ENCODE measurements at places on chromosomes 1 and 21.

DNA sequence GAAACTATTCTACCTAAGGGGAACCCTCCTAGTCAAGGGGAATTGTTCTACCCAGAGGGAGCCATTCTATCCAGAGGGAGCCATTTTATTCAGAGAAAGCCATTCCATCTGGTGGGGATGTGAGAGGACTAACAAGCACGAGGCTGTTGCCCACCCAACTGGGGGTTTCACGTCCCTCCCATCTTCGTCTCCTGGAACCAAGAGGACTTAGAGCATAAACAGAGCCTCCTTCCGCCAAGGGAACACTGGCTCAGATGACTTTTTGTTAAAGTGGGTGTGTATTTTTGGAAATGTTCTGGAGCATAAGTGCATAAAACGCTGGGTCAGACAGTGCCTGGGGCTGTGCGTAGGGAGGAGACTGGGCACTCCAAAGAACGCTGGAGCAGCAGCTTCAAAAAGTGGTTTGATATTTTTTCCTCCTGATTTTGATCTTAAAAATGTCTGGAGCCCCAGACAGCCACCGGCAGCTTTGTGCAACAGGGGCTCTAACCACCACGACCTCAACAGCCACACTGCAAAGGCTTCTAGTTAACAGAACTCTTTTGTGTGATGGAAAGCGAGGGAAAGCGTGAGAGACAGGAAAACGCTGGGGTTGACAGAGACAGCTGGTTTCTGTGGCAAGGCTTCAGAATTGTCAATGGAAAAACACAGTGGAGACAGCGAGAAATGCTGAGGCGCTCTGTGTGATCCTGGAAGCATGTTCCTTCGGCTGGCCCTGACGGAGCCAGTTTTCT lies 363.6 kb upstream of the CAMK1G start:
- no peak for DNase-seq

DNA sequence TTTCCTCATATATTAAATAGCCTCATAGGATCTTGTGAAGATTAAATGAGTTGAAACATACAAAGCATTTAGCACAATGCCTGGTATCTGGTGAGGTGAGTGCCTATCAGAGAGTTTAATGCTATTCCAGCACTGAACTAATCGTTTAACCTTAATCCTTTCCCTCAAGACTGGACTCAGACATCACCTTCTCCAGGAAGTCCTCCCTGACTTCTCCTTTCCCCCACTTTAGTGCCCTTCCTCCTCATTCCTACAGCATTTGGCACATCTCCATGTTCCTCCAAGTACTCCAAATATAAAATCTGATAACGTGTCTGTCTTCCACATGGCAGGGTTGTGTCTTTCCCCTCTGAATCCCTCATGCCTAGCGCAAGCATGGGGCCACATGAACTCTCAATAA lies 59.8 kb downstream of the ZSCAN20 start:
- no peak for DNase-seq

DNA sequence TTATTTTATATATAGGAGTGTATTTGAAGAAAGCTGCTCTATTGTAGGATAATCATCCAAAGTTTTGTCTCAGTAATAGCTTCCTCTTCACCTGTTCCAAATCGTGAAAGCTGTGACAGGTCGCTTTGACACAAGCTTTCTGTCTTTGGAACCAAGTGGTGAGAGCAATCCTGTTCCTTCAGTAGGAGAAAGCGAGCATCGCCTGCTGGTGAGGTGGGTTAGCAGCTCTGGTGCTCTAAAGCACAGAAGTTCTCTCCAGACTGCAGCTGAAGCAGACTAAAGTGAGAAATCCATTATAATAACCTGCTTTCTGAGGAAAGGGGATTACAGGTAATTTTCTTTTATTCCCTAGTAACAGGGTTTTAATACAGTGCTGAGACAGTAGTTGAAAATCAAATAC lies 803.8 kb downstream of the ADGRL2 start:
- DNase-seq = no peak

- no peak for DNase-seq
Measured at GRCh38 chr1:5718831-5719632, 273.2 kb downstream of the NPHP4 start.

DNA sequence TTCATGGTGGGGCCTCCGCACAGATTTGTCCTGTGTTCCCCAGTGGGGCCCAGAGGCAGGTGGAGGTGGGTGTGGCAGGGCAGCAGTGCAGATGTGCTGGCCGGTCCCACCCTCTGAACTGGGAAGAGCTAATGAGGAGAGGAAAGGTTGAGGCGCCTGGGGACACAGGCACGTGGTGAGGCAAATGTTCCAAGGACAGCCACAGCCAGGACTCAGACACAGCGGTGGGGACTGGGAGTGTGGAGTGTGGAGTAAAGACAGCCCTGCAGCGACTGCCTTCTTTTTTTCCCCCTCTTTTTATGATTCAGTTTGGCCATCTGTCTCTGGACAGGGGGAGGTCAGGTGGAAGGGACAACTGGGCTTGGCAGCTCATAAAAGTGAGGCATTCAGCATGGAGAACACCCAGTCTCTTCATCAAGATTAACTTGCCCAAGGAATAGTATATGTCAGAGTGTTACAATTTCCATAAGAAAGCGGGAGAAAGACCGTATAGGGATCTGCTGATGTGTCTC lies 104.2 kb upstream of the GCLM start:
- DNase-seq = no peak

DNA sequence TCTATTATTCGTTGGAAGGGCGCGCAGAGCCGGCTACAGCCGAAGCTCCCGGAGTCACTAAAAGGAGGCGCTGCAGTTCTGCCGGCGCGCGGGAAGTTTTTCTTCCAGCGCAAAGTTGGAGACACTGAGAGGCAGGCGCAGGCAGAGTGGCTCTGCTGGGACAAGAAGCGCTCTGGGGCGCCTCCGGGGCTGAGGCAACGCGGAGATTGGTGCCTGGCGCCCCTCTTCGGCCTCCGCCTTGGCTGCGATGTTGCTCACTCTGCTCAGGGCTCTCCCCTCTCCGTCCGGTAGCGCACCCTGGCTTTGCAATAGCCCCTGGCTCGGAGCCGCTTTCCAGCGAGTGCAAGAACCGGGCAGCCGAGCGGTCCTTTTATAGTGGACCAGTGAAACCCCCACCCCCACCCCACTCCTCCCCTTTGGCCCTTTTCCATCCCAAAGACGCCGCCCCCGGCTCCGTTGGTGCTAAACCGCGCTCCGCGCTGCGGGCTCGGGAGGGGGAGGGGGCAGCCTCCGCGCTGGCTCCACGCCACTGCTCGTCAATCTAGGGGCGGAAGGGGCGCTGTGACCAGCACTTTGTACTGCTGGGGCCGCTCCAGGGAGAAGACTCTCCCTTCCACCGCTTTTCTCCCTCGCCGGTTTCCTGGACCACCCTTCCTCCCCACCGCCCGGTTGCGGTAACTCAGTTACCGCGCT lies at the start of gene ADAMTS1:
TSS of gene ADAMTS1 (minus strand) at position 344 of the 693 bp plus-strand sequence. CDS start 455 bp downstream, outside the sequence.
- no peak for DNase-seq

GRCh38 chr1:90387805-90388204 lies 329.3 kb downstream of the BARHL2 start:
- DNase-seq = no peak

GRCh38 chr1:44413740-44414139 lies 8.7 kb downstream of the RNF220 start:
- no peak for DNase-seq

- DNase-seq = no peak
Measured at GRCh38 chr1:170367615-170368014, 164.4 kb upstream of the GORAB start.

GRCh38 chr1:168977618-168978017 lies 128.9 kb upstream of the ATP1B1 start:
- DNase-seq = no peak

DNA sequence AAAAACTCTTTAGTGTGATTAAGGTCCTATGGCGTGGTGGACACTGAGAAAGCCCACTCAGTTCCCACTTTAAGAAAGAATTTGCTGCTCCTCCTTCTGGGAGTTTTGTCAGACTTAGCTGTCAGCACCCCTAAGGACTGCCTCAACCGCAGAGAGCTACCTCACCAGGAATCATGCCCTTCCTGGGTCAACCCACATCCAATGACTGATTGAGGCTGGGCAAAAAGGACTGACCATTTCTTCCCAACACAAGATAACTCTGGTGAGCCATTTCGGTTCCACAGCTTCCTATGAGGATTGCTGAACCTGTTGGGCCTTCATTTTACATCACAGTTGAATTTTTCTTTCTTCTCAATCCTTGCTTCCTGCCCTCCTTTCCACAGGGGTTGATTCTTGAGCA lies 197.9 kb downstream of the NCAM2 start:
- DNase-seq = no peak

DNA sequence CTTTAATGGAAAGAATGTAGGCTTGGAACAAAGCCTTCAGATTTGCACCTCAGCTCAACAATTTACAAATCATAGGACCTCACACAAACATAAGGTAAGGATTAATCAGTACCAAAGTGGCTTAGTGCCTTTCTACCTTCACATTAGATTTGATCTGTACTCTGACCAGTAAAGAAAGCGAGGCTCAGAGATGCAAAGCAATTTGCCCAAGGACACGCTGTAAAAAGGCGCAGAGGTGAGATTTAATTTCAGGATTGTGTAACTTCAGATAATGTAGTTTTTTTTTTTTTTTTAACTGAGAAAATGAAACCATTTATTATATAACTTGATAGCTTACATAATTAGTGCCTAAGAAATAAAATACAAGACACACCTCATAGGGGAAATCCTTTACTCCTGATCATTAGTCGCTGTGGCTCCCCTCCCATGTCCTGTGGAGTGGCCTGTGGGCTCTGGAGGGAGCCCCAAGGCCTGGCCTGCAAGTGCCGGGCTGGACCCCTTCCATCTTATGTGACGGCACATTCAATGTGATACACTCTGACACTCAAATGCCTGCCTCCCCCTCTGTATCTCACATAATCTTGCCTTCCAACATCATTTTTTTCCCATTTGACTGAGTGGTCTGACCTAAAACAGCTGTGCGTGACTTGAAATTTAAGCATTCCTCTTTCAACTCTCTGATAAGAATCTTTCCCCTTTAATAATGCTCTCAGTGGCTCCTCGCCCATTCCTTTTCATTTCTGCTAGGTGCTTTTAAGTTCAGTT lies 426.5 kb upstream of the DAB1 start:
- DNase-seq = no peak

DNA sequence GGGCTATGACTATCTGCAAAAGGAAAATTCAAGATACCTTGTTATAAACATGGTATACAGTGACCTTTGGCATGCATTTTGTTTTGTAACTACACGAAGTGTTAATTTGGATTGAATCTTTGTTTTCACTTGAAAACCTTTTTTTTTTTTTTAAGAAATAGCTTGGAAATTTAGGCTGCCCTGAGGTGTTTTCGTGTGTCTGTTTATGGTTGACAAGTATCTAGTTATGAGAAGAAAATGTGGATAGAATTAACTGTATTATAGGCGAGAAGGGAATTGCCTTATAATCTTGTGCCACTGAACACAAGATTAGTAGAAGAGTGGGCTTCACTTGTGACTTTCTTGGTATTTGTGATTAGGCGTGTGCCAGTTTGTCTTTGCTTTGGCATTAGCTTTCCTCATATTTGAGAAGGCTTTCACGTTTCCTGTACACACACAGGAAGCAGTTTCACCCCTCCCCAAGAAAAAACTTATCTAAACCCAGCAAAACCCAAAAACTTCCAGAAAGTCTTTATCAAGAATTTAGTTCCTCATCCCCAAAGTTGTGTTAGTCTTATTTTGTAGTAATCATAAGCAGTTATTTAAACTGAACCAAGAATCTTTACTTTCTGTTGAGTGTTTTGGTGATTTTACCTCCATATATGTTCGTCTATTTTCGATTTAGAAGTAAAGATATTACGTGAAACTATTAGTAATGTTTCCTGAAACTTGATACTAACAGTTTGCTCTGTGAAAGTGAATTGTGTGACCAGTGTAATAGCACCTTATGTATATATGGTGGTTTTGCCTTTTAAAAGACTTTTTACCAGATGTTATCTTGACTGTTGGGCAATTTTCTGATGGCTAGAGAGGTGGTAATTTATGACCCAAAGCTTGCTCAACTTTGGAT lies 3.8 kb downstream of the DYRK1A start:
- DNase-seq = no peak

GRCh38 chr1:84888753-84889152 lies 4.3 kb downstream of the LPAR3 start:
- no peak for DNase-seq

DNA sequence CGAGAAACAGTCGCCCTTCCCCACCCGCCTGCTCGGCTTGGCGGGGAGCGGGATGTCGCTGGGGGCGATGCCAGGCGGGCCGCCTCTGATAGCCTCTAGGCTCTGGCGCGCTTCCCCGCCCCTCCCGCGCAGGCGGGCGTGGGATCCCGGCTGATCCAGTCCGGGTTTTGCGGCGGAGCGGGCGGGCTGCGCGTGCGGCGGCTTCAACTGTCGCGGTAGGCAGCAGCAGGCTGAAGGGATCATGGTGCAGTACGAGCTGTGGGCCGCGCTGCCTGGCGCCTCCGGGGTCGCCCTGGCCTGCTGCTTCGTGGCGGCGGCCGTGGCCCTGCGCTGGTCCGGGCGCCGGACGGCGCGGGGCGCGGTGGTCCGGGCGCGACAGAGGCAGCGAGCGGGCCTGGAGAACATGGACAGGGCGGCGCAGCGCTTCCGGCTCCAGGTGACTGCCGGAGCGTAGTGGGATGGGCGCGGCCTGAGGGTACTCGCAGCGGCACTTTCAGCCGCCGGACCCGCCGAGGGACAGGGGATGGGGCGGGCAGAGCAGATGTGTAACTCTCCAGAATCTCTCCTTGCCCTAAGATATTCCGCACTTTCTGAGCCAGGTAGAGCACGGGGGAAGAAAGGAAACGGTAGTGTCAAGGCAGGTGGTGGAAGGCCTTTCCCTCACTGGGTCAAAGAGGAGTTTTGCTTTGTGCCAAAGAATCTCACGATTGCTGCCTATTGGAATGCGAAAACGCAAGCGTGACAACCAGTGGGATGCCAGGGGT lies at the start of gene FAAH:
TSS of gene FAAH (plus strand) at position 210 of the 764 bp plus-strand sequence. CDS start at position 242, 32 bp downstream.
- no peak for DNase-seq

GRCh38 chr1:31539329-31539728 lies 37.0 kb upstream of the TINAGL1 start:
- no peak for DNase-seq

DNA sequence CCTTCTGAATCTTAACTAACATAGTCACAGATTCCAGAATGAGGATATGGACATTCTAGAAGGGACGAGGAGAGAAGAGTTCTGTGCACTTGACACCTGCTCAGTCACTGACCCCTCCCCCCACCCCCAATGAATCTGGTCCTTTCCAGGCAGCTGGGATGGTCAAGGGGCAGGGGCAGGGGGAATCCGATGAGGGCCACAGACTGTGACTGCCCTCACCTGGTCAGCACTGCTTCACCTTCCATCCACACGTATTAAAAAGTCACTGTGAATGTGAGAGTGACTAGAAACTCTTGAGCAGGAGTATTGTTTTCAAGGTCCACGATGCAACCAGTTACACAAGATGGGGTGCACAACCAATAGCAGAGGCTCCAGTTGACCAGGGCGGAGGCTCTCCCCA lies 9.5 kb upstream of the PRAMEF12 start:
- no peak for DNase-seq

DNA sequence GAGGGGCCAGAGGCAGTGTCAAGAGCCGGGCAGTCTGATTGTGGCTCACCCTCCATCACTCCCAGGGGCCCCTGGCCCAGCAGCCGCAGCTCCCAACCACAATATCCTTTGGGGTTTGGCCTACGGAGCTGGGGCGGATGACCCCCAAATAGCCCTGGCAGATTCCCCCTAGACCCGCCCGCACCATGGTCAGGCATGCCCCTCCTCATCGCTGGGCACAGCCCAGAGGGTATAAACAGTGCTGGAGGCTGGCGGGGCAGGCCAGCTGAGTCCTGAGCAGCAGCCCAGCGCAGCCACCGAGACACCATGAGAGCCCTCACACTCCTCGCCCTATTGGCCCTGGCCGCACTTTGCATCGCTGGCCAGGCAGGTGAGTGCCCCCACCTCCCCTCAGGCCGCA lies at the start of gene BGLAP:
TSS of gene BGLAP (plus strand) at position 259 of the 400 bp plus-strand sequence. CDS start at position 307, 48 bp downstream.
- DNase-seq = no peak

Measured in HL-60 (cell line).